ENCODE measurements at places on chromosomes 6 and 20.

GRCh38 chr6:72524011-72524645, 97.7 kb upstream of the KCNQ5 start:
- DNase-seq, result no peak

GRCh38 chr6:23537828-23538227, 588.2 kb upstream of the NRSN1 start:
- no peak for DNase-seq

DNA sequence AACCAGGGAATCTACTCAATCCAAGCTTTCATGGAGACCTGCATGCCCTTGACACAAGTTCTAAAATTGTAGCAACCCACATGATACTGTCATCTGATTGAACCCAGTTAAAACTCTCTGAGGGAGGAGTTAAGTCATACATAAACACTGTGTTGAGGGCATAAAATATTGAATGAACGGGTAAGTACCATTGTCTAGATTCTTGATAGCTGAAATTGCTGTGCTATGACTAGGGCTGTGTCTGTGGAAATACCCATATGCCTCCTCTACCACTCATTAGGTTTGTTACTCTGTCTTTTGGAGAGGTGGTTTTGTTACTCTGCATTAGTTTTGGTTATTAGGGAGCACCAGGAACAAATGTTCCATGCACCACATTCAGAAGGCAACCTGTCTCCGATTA, 7.6 kb downstream of the ENPP4 start:
- no peak for DNase-seq

- no peak for DNase-seq
These were observed 28.3 kb downstream of the PXDC1 start for GRCh38 chr6:3723251-3723650.

DNA sequence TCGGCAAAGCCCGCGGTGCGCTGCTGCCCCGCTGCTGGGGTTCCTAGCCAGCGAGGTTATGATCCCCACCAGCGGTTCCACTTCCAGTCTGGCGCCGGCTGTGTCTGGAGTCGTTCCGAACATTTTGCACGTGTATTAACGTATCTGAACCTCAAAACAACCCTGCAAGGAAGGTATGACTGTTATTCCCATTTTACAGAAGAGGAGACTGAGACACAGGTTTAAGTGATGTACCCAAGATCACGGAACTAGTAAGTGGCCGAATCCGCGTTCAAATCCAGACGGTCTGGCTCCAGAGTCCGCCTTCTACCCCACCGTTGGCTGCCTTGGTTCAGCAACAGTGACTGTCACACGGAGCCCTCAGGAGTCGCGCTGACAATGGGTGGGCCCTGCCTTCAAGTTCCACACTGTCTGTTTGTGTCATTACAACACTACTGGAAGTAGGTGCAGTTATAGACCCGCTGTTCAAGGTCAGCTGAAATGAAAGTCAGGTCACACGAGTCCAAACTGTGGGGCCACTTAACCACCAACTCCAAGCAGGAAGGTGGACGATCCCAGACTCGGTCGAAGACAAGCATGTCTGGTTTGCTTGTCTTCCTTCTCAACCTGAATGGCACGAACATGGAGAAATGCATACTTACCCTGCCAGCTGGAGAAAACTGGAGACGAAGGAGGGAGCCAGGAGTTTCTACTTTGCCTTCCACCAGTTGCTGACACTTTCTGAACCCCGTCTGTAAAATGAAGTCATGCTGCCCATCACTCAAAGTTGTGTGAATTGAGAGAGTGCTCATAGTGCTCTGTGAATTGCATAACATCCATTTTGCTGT, 803 bp upstream of the SRXN1 start:
- DNase-seq, result no peak

DNA sequence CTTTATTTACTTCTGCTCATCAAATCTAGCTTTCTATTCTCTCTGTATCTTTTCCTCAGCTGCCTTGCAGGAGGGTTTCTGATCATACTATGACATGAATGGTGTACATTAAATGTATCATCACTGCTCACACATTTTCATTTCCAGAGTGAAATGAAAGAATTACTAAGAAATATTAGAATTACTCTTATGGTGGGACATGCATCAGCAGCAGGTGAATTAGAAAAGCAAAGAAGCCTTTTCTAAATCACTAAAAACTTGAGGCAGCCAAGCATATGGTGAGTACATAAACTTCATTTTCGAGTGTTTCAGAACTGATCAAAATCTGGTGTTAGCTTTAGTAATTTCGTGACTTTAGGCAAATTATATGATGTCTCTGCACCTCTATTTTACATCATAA, 23.6 kb downstream of the IL17A start:
- no peak for DNase-seq

DNA sequence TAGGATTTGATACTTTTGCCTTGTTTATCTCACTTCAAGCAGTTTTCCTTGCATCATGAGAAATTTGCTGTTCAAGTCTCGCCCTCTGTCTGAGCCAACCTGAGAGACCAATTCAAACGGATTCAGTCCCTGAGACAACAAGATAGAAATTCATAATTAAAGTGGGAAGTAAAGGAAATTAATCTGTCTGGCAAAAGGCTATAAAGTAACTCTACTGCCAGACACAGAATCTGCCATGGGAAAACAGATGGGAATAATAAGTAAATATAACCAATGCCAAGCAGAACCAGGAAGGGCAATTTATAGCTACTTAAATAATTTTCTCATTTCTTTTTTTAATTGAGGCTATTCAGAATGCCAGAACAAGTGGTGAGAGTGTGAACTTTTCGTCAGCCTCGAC, 239.6 kb downstream of the TFAP2C start:
- no peak for DNase-seq

DNA sequence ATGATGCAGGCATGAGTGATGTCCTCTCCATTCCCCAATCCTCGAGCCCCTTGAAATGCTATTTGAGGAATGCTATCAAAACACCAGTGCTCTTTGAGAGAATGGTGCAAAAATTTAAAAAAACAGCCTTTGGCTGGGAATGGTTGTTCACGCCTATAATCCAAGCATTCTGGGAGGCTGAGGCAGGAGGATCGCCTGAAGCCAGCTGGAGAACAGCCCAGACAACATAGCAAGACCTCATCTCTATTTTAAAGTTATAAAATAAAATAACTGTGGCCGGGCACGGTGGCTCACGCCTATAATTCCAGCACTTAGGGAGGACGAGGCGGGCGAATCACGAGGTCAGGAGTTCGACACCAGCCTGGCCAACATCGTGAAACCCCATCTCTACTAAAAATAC, 4.2 kb upstream of the VARS1 start:
- DNase-seq, result no peak

DNA sequence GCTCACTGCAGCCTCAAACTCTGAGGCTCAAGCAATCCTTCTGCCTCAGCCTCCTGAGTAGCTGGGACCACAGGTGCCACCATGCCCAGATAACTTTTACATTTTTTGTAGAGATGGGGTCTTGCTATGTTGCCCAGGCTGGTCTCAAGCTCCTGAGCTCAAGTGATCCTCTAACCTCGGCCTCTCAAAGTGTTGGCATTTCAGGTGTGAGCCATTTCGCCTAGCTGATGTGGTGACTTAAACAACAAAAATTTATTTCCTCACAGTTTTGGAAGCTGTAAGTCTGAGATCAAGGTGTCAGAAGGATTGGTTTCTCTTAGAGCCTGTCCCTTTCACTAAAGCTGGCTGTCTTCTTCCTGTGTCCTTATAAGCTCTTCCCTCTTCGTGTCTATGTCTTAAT, 15.0 kb upstream of the JARID2 start:
- no peak for DNase-seq
